ENCODE measurements at places on chromosomes 13 and 19.

- no peak for DNase-seq
Observed at GRCh38 chr19:3684054-3684816, 16.0 kb downstream of the PIP5K1C start.

DNA sequence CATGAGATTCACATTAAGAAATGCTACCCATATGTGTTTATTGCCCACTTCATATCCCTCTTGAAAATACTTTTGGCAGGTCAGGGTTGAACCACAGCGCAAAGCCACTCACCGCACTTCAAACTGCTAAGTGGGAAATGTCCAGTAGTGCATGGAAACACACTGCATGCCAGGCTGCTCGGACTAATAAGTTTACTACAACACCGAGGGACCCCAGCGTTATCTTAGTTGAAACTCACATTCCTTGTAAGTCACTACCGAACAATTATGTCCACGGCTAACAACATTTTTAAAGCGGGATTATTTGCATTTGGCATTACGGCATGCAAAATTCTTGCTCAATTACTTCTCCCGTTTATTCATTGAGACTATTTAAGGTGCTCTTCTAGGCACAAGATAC, 4.0 kb downstream of the BRD4 start:
- no peak for DNase-seq

GRCh38 chr19:46862974-46863632, 2.3 kb downstream of the ARHGAP35 start:
- no peak for DNase-seq

- DNase-seq = no peak
Observed at GRCh38 chr19:51687791-51688670, 5.1 kb upstream of the SPACA6 start.

DNA sequence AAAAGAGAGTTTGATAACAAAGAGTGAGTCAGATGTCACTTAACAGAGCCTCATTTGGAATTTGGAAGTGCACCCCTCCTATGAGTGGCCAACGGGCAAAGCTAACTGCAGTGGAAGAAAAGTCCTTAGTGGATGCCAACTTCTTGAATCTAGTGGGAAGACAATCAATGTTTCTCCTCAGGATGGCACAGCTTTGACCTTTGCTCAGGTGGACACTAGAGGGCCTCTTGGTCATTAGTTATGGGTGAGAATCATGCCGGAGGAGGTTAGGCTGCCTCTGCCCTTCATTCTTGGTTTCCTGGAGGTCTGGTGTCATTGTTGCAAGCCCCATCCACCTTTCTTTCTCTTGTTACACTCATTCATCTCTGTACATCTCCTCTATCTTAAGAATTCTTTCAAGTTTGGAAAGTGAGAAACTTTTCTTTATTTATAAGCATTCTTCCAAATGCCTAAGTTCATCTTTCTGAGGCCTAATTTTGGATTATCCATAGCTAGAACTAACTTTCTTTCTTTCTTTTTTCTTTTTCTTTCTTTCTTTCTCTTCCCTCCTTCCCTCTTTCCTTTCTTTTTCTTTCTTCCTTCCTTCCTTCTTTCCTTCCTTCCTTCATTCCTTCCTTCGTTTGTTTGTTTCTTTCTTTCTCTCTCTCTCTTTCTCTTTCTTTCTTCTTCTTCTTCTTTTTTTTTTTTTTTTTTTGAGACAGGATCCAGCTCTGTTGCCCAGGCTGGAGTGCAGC, 327.2 kb upstream of the TSHZ3 start:
- no peak for DNase-seq

GRCh38 chr19:5247957-5248705, 92.5 kb downstream of the PTPRS start:
- no peak for DNase-seq

DNA sequence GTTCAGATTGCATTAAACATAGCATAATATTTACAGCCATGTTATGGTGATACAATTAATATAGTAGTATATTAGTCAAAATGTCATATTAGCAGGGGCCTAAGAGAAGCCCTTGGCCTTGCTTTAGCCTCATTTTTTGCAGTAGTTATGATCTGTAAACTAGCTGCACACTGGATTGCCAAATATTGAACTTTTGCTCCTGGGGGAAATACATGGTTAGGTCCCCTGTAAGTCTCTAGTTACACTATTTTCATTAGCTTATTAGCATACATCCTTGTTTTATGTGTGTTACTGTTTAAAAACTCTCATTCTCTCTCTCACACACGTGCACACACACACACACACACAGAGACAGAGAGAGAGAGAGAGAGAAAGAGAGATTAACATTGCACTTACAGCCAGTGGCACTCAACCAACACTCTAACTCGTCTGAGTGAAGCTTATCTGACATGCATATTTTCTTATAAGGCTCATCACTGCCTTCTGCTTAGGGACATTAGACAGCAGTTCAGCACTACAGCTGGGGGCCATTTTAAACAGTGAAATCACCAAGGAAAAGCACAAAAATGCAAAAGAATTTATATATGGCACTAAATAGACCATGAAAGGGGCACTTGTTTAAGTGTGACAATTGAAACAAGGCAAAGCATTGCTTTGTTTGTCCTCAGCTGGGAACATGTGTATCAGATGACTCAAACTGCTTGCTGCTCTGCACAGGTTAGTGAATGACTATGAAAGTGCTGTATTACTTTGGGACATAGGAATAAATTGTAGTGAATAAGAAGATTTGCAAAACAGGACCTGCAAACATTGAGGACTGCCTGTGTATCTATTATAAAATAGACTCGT, 278.7 kb downstream of the GPC6 start:
- no peak for DNase-seq

DNA sequence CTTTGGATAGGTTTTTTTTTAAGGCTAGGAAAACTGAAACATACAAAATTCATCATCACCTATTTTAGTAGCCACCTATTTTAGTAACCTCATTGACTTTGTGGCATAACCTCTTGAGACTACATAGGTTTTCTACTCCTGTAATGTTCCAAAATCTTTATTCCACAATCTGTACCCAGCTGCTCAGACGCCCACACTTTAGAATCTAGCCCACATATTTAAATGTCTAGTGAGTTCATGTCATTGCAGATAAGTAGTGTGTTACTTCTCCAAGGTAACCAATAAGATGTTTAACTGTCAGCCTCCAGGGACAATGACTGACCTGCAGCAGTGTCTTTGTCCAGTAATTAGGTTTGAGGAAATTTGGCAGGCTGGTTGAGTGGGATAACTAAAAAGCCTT, 330.2 kb downstream of the MZT1 start:
- DNase-seq = no peak

- no peak for DNase-seq
Observed at GRCh38 chr13:48235341-48236135, 2.5 kb downstream of the ITM2B start.

- DNase-seq = no peak
Observed at GRCh38 chr13:44884076-44884729, 105.1 kb downstream of the NUFIP1 start.

GRCh38 chr13:25118378-25118905, 22.5 kb downstream of the PABPC3 start:
- no peak for DNase-seq

- DNase-seq = no peak
Observed at GRCh38 chr13:22903925-22904324, 276.9 kb upstream of the SGCG start.

Data from Panc1 (cell line).